ENCODE measurements at places on chromosomes 1 and 21. TPM values are rescaled to one million over a fixed set of nuclear protein-coding genes. Genes with fewer than 3 reads are reported as not detected.

The KRTAP19-1 gene
- not detected for total RNA-seq

The PROK1 gene
- total RNA-seq, result not detected

The SLAMF6 gene
- total RNA-seq, result not detected

The DMBX1 gene
- total RNA-seq, result 0.87 TPM

The SEMA6C gene
- 1.5 TPM for total RNA-seq

The GNG5 gene
- total RNA-seq, result 212 TPM

The PLA2G2D gene
- total RNA-seq, result not detected

The PLA2G2C gene
- total RNA-seq, result not detected

The GCSAML gene
- not detected for total RNA-seq

The C1orf116 gene
- total RNA-seq, result 6.8 TPM

The LIN28A gene
- total RNA-seq, result not detected

The C1orf226 gene
- 0.92 TPM for total RNA-seq

The SRGAP2 gene
- total RNA-seq, result 34.5 TPM

The RGSL1 gene
- not detected for total RNA-seq
